ENCODE measurements at places on chromosomes 6 and 20.

DNA sequence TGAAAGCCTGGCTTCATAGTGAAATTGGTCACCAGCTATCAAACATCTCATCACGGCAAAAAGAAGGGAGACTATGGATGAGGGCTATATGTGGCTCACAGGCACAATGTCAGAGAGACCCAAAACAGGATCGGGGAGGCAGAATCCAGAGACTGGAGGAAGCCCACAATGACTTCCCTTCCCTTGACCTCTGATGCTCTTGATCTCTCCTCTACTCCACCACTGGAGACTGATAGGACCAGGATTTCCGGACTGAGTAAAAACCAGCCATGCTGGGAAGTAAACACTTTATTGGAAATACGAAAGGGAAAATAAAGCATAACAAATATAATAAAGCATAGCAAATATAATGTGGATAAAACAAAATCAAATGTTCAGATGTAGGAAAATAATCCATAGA, 597.3 kb downstream of the UTRN start:
- DNase-seq, result no peak

GRCh38 chr6:89727501-89727900, 89.0 kb upstream of the LYRM2 start:
- DNase-seq, result no peak

DNA sequence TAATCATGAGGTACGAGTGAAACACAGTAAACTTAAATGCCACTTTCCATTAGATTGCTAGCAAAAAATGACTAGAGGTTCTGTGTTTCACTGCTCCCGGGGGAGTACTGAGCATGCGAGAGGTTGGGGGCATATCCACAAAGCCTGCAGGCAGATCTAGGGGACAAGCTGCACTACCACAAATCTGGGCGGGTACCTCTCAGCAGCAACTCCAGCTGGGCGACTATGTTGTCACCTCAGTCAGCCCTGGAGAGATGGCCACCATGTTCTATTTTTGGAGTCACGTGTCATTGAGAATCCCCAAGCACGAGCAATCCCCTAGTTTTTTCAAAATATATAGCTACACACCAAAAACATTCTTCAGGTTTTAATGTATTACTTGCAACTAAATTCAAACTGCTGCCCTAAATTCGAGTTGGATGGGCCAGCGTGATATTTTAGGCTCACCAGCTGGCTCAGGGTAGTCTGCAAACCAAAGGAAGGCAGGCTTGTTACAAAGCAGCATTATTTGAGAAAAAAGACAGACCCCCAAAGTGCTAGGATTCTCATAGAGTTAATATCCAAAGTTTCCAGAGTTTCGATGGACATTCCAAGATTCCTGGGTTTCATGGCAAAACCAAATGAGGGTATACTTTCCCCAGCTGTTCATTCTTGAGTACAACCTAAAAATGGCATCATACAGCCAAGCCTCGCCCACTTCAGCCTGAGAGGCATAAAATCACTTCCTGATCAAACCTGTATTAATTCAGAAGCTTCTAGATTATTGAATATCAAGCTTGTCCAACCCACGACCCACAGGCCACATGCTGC, 24.1 kb upstream of the MYLIP start:
- DNase-seq, result no peak

GRCh38 chr6:170073846-170074245, 217.0 kb downstream of the DLL1 start:
- no peak for DNase-seq

DNA sequence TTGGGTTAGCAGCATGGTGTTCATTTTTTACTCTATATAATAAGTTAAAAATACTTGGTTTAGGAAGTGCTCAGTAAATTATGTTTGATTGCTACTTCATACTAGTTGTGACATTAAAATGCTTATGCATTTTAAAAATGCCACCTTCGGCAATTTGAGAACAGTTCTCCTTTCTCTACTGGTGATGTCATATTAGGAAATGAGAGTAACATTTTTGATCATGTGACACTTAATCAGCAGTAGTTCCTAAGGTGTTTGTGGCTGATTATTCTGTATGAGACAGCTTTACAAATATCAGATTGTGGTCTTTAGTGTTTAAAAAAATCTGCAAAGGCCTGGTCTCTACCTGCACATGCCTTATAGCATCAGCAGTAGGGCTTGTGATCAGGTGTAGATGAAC, 4.4 kb downstream of the GZF1 start:
- peak; percentile 13 for DNase-seq

DNA sequence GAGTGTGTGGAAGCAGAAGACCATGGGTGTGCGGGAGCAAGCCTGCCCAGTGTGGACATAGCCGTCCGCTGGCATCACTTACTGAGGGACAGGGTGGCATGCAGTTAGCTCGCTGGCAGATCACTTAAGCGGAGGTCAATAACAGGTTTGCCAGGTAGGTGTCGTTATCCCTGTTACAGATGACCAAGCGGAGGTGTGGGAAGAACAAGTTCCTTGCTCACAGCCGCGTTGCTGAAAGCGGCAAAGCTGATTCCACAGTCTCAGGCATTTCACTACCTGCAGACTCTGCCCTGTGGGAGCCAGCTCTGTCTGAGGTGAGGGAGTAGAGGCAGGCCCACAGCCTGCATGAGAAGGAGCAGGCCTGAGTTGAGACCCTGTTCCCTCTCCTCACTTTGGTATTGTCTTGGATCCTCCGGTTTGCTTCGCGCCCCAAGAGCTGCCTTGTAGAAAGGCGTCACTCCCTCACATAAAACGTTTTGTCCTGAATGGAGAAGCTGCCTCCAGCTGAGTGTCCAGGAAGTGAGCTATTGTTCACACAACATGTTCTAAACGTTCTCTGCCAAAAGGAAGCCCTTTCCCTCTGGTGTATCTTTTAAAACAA, 96.9 kb downstream of the TCP11 start:
- no peak for DNase-seq

DNA sequence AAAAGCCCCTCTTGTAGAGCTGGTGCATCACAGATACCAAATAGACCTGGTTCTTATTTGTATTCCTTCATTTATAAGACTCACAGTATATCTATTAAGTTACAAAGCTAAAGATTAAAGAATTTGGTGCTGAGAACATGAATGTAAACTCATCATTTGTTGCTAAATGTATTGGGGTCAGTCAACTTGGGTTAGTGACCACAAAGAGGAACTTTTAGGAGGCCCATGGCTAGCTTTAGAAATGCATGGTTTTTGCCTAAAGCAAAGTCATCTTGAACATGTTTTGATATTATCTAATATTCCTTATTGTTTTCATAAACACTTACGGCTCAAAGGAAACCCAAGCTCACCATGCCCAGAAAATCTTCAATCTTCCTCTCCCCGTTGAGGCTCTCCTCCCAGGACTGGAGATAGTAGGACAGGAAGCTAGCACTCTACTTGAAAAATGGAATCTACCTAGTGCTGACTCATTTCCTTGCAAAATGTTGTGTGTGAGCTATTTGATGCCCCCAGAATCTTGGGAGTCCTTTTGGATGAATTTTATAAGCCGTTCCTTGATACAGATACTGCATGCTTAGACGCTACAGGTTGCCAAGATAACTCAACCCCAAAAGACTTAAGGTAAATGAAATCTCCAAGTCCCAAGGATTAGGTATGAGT, 121.4 kb downstream of the BMP2 start:
- no peak for DNase-seq

Measured in T-helper 2 cell (primary cell).